ENCODE measurements at places on chromosomes 1 and 21.

GRCh38 chr1:57623039-57623790, 199.4 kb upstream of the DAB1 start:
- DNase-seq, result no peak

GRCh38 chr1:69221524-69221923, 346.2 kb upstream of the LRRC7 start:
- DNase-seq, result no peak

DNA sequence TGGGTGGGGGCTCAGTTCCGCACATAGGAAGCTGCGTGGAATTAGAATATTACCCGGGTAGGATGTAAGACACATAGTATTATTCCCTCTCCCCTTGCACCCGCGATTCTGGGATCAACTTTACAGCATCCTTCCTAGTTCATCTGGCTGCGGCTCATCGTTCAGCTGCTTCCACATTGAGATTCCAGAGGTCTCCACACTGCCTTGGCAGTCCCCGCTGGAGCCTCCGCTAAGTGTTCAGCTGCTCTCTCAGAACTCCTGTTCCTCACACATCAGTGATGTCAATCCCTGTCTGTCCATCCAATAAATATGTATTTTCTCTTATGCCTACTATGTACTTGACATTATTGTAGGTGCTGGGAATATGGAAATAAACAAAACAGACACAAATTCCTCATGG, 135.6 kb upstream of the SYT6 start:
- no peak for DNase-seq

GRCh38 chr1:46183926-46184557, 7.8 kb upstream of the P3R3URF start:
- no peak for DNase-seq

DNA sequence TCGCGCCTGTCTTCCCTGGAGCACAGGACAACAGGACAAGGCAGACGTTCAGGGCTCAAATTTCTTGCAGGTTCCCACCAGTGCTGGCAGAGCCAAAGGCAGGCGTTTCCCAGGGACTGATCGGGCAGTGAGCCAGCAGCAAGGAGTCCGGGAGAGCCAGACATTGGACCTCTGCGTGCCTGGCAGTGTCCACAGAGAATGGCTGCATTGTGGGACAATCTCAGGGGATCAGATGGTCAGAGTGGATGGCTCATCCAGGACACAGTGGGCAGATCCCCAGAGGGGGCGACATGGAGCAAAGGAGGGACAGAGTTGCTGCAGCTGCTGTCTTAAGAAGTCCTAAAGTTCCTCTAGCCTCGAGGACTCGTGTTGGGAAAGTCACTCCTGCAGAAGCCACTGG, 4.6 kb downstream of the TMEM63A start:
- no peak for DNase-seq

DNA sequence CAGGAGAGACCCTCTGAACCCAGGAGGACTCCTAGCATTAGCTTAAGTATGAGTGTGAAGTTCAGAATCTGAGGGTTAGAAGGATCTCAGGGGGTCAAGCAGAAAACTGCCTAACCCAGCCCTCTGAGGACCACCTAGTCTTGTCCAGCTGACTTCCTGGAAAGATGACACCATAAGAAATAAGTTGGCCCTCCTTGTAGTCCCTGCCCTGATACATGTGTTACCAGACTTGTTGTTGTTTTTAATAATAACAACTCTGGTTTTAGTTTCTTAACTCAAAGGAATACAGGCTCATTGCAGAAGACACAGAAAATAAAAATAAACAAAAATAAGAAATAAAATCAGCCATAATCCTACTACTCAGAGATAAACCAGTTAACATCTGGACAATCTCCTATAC, 21.8 kb upstream of the SARS1 start:
- no peak for DNase-seq

DNA sequence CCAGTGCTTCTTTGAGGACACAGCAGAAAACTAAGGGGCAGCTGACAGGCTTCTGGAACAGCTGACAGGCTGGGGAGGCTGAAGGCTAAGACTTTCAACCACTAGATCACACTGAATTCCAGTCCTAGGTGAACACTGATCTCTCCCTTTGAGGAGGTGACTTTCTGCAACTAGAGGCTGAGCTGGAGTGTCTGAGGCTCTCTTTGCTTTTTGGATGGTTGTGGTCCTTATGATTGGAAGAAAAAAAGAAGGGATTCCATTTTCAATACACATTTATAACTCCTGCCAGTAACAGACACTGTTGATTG, 1.4 kb downstream of the IL6R start:
- DNase-seq, result no peak

GRCh38 chr1:154847891-154848290, 22.2 kb downstream of the KCNN3 start:
- DNase-seq, result no peak

DNA sequence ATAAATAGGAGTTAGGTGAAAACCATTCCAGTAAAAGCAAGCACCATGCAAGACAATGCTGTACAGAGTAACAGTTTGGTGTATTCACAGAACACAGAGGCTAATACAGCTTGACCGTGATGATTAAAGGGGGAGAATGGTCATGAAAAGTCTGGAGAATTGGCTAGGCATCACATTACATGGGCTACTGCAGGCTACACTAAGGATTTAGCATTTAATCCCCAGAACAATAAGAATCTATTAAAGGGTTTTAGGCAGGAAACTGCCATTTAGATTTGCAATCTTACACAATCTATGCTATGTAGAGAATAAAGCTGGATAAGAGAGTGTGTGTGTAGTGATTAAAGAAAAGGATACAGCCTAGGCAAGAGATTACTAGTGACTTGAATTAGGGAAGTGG, 30.6 kb downstream of the HFM1 start:
- DNase-seq, result no peak

DNA sequence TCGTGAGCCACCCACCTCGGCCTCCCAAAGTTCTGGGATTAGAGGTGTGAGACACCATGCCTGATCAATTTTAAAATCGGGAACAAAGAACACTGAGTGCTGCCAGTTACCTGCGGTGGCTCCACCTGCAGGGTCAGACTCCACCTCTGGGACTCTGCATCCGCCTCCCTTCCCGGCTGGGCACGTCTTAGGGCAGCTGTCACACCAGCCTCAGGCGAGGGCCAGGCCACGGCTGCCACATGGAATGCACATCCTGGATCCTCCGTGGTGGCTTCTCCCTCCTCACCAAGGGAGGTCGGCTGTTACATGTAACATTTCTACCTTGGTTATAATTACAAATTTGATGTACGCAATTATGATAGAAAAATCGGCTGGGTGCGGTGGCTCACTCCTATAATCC, 5.9 kb upstream of the MXRA8 start:
- DNase-seq, result no peak

- DNase-seq, result no peak
These were observed 59.3 kb downstream of the GPR88 start for GRCh38 chr1:100597061-100597741.

GRCh38 chr21:45378258-45378966, 26.6 kb upstream of the COL18A1 start:
- DNase-seq, result no peak

DNA sequence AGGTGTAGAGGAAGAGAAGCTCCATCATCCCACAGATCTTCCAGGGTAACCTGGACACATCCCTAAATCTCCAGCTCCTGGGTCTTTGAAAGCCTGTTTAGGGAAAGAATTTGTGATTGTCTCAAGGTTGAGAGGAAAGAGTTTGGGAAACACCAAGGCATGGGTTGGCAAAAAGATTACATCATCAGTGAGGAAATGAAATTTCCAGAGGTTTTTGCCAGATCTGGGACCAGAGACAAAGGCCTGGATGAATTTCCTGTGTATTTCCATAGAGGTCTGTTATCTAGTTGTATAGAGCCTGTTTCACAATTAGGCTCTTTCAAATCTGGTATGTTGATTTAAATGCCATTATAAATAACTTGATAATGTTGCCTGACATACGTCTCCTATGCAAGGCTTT, 82.3 kb downstream of the GPR89B start:
- DNase-seq, result no peak

DNA sequence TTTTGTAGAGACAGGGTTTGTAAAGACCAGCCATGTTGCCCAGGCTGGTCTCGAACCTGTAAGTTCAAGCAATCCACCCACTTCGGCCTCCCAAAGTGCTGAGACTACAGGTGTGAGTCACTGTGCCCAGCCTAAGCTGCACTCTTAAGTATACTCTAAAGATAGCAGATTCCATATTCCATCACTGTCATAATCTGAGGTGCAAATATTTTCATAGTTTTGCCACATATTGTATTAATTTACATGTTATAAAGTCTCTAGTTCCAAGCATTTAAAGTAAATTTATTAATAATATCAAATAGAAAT, 121.3 kb downstream of the HFM1 start:
- no peak for DNase-seq

GRCh38 chr1:178493301-178493741, 3.4 kb downstream of the CLEC20A start:
- no peak for DNase-seq

DNA sequence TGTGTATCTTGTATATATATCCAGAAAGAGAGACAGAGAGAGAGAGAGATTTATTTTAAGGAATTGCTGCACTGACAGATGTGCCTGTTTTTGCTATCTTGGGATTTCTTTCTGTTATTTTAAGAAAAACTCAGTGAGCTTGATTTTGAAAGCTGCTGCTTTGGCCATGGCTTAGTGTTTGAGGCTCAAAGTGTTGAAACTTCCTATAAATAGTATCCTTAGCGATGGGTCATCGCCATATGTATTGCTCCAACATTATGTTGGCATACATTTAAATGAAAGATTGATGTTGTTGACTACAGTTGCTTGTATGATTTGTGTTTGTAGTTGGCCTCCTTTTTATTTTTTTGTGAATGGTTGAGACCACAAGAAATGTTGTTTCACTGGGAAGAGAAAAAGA, 29.0 kb upstream of the NTPCR start:
- DNase-seq, result no peak

All from GM12892 (cell line).